ENCODE measurements at places on chromosomes 1 and 21.

DNA sequence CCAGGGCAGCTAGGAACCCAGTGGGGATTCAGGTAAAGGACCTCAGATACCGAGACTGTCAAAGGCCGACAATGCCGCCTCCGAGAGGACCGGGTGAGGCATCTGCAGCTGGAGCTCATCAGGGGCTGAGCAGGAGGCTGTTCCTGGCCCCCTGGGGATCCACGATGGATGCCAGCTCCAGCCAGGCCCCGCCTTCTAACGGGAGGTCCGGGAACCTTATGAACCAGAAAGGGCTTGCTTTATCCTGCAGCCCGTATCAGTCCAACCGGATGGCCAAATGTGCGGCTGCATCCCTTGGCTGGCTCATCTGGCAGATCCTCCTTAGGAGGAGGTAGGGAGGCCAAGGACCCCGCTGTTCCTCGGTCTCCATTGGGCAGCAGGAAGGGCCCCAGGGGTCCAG, 32.0 kb downstream of the SLC45A1 start:
- DNase-seq = no peak

DNA sequence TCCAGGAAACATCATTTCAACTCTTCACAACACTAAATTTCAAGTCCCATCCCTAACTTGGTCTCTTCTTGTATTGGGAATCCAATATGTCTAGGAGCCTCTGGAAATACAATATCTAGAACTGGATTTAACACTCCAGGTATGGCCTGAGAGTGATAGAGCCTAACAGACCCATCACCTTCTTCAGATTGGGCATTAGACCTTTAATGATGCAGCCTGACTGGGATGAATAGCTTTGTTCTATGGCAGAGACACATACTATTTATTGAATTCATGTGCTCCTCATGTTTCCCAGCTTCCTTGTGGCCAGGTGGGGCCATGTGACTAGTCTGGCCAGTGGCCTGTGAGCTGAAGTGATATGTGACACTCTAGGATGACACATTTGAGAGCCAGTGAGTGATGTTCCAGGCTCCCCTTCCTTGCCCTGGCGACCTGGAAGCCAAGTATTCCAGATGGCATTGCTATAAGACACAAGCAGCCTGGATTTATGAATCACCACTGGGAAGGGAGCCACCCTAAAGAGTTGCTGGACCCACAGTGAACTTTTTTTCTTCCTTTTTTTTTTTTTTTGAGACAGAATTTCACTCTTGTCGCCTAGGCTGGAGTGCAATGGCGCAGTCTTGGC, 31.0 kb upstream of the POU3F1 start:
- DNase-seq = no peak

GRCh38 chr1:204624631-204625216, 60.8 kb downstream of the LRRN2 start:
- DNase-seq = no peak

DNA sequence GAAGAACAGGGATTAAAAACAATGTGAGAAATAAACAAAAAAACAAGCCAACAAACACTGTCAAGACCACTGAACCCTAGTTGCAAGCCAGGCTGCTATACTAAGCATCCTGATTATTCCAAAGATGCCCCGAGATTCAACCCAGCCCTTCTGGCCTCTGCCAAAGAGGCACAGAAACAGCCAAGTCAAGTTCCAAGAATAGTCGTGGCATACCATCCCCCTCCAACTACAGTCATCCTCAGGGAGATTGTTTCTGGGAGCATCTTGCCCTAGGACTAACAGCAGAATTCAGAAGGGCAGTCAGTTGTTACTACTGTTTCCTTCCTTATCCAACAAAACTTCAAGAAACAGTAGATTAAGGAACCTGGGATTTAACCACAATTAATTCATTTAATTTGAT, 52.3 kb downstream of the ABL2 start:
- no peak for DNase-seq

- no peak for DNase-seq
Observed at GRCh38 chr1:9668080-9668479, 16.5 kb downstream of the PIK3CD start.

DNA sequence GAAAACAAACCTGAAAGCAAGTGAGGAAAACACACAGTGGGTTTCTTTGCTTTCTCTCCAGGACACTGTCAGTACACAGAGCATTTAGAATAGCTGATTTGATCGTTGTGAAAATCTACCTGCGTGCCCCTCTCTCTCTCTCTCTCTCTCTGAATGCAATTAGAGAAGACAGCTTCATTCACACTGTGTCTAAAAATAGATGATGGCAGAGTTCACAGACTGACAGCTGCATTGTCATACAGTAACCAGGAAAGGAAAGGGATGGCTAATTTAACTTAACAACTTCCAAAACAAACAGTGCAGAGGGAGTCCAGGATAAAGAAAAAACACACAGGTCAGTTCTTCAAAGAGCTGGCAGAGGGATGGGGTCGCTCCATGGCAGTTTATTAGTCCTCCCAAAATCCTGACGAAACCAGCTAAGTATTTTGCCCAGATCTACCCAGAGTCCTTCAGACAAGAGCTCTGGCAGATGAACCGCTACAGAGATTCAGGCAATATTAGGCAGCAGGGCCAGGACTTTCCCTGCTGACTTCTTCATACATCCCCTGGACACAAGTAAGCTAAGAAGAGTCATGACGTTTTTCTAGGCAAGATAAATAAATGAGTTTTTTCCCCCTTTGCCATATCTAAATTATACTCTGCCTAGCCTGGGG, 58.9 kb downstream of the WLS start:
- DNase-seq = no peak

- no peak for DNase-seq
Observed at GRCh38 chr1:230274254-230274653, 151.9 kb downstream of the PGBD5 start.

- DNase-seq = no peak
Observed at GRCh38 chr1:79745929-79746328, 739.4 kb upstream of the ADGRL4 start.

Data from neuronal stem cell (in vitro differentiated cells).